Stimulated activated CD8-positive, alpha-beta memory T cell treated with anti-CD3 and anti-CD28 coated beads, Interleukin-4, amount 100 ng/mL, for 1 hour (primary cell): ENCODE measurements at places on chromosomes 1 and 21.

GRCh38 chr1:1373815-1374588 lies 1.0 kb downstream of the AURKAIP1 start:
- no peak for DNase-seq

DNA sequence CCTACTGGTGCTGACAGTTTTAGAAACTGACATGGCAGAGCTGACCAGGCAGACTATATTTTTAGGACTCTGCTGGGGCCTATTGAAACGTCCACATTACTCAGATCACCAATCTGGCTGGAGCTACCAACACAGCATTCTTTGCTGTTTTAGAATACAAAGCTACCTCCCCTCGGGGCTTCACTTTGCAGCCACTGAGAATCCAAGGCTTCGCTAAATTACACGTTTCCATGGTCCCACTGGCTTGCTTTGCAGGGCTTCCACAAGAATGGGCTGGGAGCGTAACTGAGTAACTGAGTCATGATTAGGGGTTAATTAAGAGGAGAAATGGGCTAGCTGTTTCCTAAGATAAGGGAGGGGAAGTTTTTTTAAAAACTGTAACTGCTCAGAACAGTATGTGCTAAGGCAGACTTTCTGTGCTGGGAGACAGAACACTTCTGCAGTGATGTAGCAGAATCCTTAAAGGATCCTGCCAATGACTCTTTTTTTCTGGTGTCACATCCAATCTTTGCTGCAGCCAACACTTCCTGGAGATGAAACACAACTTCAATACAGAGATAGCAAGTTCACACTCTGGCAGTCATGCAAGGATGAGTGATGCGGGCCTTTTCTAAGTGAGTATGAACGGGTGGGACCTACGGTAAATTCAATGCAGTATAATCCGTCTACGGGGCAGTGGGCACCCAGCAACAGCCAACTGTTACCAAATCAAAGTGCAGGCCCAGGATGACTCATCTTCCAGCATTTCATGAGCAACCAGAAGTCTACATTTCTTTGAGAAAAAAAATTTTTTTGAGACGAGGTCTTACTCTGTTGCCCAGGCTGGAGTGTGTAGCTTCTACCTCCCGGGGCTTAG lies 21.5 kb downstream of the NDUFS5 start:
- DNase-seq, result no peak

DNA sequence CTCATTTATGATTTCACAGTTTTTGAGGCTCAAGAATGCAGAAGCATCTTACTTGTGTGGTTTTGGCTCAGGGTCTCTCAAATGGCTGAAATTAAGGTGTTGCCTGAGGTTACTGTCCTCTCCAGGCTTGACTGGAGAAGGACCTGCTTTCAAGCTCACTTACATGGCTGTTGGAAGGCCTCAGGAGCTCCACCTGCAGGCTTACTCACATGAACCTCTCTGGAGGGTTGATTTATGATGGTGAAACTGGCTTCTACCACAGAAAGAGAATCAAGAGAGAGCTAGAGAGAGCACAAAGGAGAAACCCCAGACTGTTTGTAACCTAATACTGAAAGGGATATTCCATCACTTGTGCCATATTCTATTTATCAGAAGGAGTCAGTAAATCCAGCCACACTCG lies 6.2 kb upstream of the KCNK2 start:
- no peak for DNase-seq

DNA sequence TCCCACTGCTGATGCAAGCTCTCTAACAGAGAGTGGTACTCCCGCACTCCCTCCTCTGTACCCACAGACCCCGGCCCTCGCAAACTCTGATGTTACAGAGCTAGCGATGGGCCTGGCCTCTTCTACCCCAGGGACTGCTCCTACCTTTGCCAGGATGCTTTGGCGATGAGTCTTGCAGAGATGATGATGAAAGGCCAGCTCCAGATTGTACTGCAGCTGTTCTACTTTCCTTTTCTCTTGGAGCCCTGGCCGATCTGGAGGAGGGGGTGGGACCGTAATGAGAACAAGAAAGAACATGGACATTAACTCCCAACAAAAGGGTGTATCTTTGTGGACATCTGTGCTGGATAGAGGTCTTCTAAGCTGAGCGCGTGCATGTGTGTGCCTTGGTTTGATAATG lies 6.0 kb upstream of the LINGO4 start:
- no peak for DNase-seq

DNA sequence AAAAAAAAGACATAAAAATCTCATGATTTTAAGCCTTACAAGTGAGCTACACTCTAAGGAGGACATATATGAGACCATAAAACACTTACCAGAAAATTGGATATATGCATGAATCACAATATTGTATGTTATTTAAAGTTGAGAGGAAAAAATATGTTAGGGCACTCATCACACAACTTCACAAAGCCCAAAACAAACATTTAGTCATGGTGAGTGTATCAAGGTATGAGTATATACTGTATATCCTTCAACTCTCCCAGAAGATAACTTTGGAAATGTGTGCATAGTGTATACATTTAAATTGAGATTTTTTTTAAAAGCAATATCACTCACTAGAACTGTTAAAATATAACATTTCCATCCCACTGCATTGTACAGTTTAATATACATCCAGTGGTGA lies 259.3 kb downstream of the SRGAP2C start:
- DNase-seq, result no peak
